Thoracic aorta (tissue), 2 donors: ENCODE measurements at places on chromosomes 1 and 21.

- no peak for DNase-seq
Measured at GRCh38 chr21:36973986-36974850, 7.7 kb upstream of the HLCS start.

DNA sequence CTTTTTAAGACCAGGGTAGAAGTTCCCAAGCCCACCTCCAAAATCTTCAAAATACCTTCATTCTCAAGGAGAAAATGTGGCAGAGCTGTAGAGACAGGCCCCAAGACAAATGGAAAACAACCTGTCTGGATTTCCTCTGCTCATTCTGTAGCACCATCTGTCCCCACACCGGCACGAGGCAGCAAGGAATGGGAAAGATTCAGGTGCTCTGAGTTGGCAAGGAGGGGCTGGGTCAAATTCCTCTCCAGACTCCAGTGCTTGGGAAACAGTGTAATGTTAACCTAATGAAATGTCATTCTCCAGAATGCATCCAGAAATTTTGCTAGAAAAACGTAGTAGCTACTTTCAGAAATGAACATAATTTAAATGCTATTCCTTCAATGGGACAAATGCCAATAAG lies 9.3 kb downstream of the PABPC4 start:
- DNase-seq, result no peak

- DNase-seq, result no peak
Measured at GRCh38 chr1:20411196-20411980, 74.6 kb downstream of the CAMK2N1 start.

DNA sequence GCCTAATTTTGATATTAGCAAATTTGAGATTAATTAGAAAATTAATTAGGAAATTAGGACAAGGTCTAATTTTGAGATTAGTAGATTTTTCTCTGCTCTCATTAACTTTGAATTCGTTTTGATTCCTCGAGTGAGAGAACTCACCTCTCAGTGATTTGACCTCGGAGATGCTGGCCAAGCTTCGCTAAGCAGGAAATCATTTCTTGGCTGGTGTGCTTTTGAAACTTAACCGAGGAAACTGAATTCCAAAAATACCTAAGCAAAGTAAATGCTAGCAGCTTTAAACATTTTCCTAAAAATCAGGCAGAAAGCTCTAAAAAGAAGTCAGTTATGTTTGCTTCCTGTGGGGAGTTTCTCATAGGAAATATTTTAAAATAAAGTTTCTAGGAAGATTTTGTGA lies 34.9 kb downstream of the CDC14A start:
- DNase-seq, result no peak

DNA sequence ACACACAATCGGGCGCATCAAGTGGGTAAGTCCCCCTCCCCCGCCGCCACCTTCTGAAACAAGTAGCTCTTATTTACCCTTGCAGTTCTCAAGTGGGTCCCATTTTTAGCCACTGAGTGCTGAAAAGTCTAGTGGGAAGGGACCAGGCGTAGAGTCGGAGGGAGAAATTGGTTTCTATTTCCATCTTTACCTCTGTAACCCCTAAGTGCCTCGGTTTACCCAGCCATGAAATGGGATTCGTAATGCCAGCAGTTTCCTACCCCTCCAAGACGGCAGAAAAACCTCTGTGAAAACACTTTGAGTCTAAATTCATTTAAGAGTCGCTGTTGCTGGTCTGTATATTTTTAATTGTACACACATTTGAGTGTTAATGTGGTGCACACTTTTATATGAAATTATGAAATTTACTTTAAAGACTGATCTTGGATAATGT lies 928 bp downstream of the TLCD4 start:
- no peak for DNase-seq

- peak; percentile 36 for DNase-seq
Measured at GRCh38 chr1:184890539-184890973, 83.8 kb downstream of the NIBAN1 start.

DNA sequence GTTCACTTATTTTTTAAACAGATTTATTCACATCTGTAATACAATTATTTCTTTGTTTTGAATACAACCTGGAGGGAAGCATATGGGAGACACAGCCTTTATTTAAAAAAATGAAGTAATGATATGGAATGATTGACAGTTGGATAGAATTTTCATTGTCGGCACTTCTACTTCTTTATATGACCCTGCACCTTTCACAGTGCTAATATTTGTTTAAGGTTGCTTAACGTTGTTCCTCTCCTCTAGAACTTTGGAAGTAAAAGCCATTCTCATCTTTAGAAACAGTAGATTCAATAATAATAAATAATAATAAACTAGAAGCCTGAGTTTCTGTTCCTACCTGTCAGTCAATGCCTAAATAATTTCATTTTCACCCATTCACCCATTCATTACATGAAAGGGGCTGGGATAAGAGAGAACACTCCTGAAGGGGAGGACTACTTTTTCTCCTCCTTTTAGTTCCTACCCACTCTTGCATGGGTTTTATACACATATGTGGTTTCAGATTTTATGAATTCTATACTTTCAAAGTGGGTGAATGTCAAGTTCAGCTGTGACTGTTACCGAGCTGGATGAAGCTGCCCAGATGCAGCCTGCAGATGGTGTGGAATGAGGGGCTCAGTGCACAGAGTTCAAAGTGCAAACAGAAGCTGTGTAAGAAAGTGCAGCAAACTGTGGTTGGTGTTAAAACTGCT lies 9.4 kb downstream of the RUNX1 start:
- DNase-seq, result no peak

GRCh38 chr1:74715236-74715502 lies 17.7 kb downstream of the CRYZ start:
- DNase-seq, result no peak

DNA sequence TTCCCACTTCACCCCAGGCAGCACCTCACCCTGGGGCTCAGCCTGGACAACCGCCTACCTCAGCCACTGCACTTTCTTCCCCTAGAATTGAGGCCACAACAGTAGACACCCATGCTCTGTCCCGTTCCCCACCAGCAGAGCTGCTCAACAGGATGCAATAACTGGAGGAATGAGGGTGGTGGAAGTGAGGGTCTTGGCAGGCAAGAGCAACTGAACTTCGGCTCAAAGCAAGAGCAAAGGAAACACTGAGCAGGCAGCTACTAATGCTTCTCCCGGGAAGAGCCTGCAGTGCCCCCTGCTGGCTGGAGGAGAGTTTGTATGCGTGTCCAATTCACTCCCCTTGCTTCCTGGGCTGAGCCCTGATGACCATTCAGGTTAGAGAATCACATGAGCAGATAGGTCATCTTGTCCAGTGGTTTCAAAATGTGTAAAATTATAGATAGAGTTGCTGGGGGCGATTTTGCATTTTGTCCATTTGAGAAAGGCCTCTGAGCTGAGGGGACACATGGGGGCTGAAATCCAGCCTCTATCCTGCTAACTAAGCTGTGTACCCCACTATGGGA lies 13.9 kb downstream of the NT5C1A start:
- DNase-seq, result no peak

DNA sequence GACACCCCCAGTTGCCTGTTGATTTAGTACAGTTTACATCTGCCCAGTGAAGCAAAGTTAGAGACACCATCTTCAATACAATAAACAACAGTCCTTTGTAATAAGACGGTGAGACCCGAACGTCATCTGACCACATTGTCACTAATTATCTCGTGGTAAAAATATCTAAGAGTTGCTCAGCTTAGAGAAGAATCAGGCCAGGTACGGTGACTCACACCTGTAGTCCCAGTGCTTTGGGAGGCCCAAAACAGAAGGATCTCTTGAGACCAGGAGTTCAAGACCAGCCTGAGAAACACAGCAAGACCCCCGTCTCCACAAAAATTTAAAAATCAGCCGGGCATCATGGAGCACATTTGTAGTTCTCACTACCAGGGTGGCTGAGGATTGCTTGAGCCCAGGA lies 53.5 kb downstream of the CD34 start:
- DNase-seq, result no peak
